ENCODE measurements at places on chromosomes 1 and 21.

- peak; percentile 54 for DNase-seq
Measured at GRCh38 chr1:59699227-59699847, 115.4 kb upstream of the HOOK1 start.

DNA sequence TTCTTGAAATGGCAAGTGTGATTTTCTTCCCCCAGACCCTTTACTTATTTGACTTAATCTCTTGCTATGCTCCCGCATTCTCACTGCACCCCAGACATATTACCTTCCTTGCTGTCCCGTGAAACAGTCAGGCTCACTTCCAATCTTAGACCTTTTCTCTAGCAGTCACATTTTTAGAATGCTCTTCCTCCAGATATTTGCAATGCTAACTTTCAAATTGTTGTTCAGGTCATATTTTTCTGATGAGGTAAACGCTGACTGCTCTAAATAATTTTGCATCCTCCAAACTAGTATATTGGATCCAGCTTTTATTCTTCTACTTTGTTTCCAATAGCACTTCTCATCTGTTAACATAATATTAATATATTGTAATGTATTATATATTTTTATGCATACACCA is 648.2 kb upstream of the NEGR1 start:
- DNase-seq = no peak

DNA sequence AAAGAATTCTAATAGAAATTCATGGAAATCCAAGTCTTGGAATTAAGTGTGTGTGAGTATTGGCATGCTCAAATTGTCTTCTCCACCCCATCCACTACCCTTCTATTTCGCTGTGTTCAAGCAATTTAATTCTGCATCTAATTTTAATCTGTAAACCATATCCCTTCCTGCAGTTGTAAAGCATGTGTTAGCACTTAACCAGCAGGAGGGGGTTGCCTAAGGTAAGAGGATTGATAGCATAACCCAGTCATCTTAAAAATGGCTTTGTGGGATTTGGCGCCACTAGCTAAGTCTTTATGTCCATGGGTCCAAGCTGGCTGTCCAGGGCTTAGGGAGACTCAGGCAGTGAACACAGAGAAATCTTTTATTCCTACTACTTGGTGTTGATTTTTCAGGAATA is 210.3 kb downstream of the PTPRC start:
- DNase-seq = no peak

- no peak for DNase-seq
Measured at GRCh38 chr1:88472714-88473113, 211.4 kb upstream of the PKN2 start.

DNA sequence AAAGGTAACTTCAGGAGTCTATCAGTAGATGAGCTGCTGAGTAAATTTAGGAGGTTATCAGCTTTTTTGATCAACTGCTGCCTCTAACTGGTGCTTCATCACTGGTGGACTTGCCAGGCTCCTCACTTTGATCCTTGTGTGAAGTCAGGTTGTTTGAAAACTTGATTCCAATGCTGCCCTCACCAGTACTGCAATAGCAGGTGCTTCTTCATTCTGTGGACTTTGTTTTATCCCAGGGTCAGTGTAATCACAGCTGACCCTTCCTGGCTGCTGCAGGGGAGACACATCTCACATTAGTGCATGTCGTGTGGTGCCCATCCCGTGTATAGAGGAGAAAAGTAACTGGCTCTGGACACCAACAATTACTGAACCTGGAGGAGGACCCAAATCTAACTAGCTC is 20.0 kb upstream of the KIAA1614 start:
- DNase-seq = no peak

DNA sequence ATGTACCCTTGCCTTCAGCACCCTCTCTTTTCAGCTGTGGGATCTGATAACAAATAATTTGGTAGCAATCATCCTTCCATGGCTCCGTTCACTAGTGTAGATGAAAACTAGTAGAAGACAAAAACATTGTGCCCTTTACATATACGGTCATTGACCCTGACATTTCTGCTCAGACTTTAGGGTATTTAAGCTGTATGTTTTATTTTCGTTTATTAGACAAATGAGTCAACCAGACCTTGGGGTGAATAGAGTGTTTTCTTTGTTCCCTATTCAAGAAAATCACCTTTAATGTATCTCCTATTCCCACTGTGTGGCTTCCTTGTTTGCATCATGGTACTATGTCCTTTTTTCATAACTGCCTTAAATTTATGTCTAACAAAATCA is 187.3 kb downstream of the VAV3 start:
- DNase-seq = no peak

- no peak for DNase-seq
Measured at GRCh38 chr1:179872558-179872957, 5.0 kb downstream of the TOR1AIP2 start.

GRCh38 chr1:228429698-228430097 is 13.0 kb upstream of the TRIM17 start:
- DNase-seq = no peak

GRCh38 chr1:169295425-169295824 is 72.2 kb downstream of the NME7 start:
- no peak for DNase-seq

DNA sequence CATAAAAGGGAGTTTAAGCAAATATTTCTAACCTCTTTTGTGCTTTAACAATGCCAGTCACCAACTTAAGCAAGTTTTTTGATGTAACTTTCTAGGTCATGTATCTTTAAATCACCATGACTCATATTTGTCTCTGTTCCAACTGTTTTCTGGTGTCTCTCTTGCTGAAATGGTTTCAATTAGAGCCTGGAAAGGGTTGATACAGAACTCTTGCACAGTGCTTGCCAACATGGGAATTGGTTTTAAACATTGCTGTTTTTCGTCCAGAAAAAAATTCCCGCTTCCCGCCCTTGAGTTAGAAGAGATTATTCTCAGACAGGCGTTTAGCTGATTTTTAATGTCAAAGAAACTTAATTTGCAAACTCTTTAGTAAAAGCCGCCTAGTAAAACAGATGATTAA is 46.4 kb upstream of the SLC22A15 start:
- DNase-seq = peak; percentile 93

GRCh38 chr1:151008244-151009205 is at the start of gene PRUNE1:
PRUNE1 (plus strand) TSS chr1:151008449; CDS start chr1:151008633, 184 bp downstream.
- DNase-seq = peak; percentile 96

GRCh38 chr1:185595835-185596667 is 138.1 kb upstream of the HMCN1 start:
- DNase-seq = peak; percentile 37

- peak; percentile 33 for DNase-seq
Measured at GRCh38 chr1:54798769-54799641, 2.1 kb downstream of the TTC22 start.

DNA sequence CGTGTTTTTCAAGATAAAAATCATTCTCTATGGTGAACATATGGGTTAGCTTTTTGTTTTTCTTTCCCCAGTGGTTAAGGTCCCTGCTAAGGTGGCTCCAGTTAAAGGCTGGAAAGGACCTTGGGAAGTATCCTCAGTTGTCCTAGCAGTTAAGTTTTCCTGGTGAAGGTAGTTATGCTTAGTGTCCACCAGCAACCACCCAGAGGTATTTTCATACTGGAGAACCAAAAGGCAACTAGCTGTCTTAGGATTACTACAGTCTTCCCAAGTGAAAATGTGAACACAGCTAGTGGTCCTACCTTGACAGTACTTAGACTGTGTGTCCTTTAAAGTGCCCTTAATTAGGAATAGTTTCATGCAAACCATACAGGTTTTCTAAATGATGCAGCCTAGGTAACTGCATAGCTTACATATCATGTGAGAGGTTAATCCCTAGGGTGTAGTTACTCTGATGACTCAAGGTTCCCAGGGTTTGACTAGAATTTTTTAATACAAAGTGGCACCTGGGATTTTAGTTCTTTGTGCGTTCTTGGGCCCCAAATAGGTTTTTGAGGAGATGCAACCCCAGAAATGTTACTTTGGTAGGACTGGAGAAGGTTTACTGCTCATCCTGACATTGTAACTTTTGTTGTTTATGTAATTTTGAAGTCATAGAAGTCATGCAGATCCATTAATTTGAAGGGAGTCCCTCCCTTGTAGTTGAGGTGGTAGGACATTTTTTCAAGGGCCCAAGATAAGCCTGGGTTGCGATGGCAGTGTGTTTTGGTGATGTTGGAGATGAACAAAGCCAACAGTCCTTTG is 36.5 kb downstream of the YY1AP1 start:
- DNase-seq = no peak

GRCh38 chr1:223628233-223629125 is 37.0 kb downstream of the CAPN8 start:
- DNase-seq = peak; percentile 36

- DNase-seq = no peak
Measured at GRCh38 chr1:210372931-210373627, 44.4 kb downstream of the HHAT start.

GRCh38 chr1:54640863-54641836 is at the start of gene MROH7:
MROH7 (plus strand) TSS chr1:54641786; CDS start chr1:54652927, 11,141 bp downstream.
- DNase-seq = no peak

DNA sequence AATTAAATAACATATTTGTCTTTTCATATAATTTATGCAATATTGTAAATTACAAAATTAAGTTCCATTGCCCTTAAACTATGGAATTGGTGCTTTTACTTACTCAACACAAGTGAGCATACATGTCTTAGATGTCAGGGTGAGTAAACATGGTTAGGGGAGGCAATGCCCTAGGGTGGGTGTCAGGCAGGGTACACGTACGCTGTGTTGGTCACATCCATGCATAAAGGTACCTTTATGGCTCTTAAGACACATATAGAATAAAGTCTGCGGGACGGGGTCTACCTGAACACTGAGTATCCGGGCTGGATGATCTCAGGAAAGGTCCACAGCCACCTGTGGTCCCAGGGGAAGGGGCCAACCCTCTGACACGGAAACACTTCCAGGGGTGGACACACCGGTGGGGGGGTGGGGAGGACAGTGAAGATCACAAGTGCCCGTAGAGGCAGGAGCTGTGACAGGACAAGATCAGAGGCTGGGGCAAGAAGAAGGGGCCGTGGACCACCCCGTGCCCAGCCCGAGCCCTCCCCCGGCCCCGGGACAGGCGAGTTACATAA is 720 bp downstream of the LIN9 start:
- no peak for DNase-seq

- peak; percentile 45 for DNase-seq
Measured at GRCh38 chr1:101520302-101520701, 283.5 kb downstream of the S1PR1 start.

DNA sequence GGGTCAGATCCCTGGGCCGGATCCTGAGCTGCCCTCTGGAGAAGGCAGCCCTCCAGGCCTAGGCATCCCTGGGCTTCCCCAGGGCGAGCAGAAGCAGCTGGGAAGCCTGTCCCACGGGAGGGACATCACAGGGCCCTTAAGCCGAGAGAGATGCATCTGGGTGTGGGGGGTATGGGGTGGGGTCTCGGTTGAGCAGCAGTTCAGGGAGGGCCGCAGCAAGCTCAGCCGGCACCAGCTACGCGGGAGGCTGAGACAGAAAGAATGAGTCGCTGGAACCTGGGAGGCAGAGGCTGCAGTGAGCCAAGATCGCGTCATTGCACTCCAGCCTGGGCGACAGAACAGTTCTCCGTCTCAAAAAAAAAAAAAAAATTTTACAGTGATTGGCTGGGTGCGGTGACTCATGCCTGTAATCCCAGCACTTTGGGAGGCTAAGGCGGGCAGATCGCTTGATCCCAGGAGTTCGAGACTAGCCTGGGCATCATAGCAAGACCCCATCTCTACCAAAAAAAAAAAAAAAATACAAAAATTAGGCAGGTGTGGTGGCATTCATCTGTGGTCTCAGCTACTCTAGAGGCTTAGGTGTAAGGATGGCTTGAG is 37.7 kb downstream of the RRP1 start:
- peak; percentile 57 for DNase-seq

- DNase-seq = no peak
Measured at GRCh38 chr1:166377896-166378295, 211.1 kb upstream of the FAM78B start.

- no peak for DNase-seq
Measured at GRCh38 chr1:227490478-227490877, 72.9 kb upstream of the ZNF678 start.

DNA sequence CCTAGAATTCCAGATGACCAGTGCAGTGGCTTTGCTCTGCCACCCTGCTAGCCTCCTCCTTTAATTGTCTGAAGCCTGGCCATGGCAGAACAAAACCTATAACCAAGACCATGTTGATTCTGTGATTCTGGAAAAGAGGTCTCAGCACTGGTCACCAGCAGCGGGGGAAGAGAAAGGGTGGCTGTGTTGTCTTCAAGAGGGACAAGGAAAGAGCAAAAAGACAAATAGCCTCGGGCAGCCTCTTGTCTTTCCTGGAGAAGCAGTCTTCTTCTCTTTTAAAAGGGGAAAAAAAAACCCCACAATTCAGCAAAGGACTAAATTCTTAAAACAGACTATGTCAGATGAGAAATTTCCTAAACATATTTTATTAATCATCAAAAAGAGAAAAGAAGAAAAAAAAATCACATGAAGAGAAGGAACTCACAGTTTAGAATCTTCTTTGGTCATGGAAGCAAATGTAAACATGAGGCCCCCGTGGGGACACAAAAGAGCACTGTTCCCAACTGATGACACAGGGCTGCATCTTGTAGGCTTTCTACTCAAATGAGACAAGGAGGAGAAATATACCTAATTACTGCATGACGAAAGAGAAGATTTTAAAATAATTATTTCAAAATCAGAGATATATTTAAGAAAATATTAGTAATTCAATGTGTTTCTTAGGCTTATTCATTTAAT is 36.3 kb upstream of the RAP1GAP start:
- no peak for DNase-seq

DNA sequence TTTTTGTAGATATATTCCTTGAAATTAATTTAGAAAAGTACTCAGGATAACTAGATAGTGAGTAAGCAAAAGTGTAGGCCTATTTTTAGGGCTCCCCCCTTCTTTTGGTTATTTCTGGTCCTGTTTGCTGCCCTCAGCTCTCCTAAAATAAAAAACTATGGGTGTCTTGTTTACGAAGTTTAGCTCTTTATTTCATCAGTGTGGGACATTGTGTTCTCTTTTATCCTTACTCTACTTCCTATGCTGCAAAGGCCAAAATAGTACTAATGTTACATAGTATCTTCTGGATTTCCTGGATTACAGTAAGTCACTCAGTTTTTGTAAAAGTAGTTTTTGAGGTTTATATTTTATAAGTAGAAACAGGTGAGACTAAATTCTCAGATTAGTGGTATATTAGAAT is 15.4 kb downstream of the CEP350 start:
- DNase-seq = peak; percentile 13

Data from AG10803 (cell line).